GM12864 (cell line): ENCODE measurements at places on chromosomes 16 and 17.

- DNase-seq = no peak
Measured at GRCh38 chr17:15470536-15470935, 3.1 kb upstream of the CDRT4 start.

DNA sequence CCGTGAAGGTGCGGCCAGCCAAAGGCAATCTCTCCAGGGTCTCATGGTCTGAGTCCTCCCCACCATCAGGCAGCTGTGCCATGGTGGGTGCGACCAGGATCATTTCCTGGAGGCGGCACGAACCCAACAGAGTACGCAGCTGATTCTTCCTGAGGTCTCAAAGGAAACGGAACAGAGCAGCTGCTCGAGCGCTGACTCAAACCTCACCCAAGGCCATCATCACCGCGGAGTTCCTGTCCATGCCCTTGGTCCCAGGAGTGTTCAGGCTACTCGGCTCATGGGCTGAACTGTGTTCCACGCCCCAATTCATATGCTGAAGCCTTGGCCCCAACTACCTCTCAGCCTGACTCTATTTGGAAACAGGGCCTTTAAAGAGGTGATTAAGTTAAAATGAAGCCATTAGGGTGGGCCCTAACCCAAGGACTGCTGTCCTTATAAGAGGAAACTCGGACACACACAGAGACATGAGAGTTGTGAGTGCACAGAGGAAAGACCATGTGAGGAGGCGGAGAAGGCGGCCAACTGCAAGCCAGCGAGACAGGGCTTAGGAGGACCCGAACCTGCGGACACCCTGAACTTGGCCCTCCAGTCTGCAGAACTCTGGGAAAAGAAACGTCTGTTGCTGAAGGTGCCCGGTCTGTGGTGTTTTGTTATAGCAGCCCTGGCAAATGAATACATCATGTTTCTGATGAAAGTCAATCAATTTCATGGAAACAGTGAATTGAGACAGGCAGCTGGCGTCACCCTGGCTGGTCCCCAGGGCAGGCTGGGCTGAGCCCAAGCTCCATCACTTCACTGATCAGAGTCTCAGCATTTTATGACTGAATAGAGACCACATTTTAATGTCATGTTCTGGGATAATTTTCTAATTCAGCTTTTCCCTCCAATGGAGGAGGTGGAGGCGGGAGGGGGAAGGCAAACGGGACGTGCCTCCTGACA is 13.7 kb downstream of the MXRA7 start:
- DNase-seq = peak; percentile 52

- no peak for DNase-seq
Measured at GRCh38 chr16:31488468-31489297, 5.8 kb downstream of the SLC5A2 start.

DNA sequence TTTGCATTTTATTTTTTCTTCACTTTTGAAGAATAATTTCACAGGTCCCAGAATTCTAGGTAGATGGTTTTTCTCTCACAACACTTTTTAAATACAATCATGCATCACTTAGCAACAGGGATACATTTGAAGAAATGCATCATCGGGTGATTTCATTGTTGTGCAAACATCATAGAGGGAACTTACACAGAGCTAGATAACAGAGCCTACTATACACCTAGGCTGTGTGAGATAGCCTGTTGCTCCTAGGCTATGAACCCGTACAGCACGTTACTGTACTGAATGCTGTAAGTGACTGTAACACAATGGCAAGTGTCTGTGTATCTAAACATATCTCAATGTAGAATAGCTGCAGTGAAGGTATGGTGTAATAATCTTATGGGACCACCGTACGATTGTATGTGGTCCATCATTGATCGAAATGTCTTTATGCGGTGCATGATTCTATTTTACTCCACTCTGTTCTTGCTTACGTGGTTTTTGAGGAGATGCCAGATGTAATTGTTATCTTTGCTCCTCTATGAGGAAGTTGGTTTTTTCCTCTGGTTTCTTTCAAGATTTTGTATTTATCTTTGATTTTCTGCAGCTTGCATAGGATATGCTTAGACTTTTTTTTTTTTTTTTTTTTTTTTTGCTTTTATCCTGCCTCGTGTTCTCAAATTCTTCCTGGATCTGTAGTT is 35.5 kb upstream of the TMEM92 start:
- DNase-seq = no peak

DNA sequence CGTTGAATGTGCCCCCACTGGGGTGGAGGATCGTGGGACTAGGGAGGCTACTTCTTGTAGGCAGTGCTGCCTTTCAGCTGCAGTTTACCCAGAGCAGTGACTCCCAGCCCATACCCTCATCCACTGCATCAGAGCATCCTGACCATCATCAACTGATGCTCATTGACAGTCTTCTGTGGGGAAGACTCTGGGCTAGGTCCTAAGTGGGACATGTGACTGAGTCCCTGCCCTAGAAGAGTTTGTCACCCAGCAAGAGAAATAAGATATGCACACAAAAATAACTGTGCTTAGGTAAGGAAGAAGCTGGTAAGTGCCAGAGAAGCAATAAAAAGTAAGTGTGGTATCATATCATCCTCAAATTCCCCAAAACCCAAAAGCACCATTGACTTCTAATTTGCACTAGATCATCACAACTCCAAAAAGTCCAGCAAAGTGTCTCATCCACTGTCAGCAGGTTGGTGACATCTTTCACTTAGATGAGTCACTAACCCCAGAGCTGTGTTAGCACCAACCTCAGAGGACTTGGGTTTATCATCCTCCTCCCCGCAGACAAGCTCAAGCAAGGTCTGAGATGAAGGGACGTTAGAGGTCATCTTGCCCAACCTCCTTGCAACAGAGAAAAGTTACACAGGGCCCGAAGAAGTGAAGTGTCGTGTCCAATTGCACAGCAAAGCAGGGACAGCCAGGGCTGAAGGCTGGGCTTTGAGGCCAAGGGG is 99.0 kb downstream of the CCDC182 start:
- DNase-seq = no peak

DNA sequence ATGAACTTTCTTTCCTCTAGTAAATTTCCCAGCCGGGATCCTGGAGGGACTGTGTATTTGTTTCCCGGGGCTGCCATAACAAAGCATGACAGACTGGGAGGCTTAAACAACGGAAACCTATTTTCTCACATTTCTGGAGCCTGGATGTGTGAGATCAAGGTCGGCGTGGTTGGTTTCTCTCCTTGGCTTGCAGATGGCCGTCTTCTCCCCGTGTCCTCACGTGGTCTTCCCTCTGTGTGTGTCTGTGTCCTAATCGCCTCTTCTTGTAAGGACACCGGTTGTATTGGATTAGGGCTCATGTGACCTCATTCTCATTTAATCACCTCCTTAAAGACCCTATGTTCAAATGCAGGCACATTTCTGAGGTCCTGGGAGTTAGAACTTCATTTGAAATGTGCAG is 22.0 kb upstream of the USP10 start:
- DNase-seq = no peak

DNA sequence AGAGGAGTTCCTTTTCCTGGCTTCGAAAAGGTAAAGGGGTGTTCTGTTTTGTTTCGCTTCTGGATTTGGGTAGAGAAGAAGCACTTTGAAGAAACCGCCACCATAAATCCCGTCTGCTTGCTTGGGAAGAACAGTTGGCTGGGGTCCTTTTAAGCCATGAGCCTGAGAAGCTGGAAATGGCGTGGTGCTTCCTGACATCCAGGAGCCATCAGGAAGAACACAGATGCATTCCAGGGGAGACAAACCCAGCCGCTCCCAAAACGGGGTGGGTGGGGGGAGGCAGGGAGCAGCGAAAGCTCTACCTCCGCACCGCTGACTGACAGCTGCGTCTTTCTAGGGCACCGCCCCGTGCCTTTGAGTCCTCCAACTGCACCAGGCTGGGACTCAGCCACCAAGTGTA is 91.6 kb downstream of the ZDHHC7 start:
- DNase-seq = no peak

DNA sequence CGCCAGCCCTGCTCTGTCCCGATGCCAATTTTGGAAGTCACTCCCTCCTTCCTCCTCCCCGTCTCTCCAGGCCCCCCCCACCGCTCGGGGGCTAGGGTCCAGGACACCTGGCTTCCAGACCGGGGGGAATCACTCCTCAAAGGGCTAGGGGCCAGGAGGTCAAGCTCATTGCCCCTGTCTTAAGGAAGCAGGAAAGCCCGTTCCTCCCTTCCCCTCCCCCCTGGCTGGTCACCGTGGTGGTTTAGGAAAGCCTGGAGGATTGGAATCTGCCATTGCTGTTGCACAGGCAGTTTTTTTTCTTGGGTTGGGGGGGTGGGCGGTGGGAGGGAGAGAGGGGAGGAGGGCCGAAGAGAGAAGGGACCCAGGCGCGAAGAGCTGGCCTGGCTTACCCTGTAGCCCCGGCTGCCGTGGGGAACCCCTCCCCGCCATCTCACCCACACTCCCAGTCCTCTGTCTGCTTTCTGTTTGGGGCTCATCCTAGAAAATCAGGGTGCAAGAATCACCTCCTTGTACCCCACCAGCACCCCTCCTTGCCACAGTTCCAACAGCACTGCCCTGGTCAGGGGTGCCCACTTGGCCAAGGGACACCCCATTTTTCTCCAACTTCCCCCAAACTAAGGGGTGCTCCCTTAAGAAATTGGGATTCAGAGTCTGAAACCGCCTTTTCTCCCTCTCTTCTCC is 2.9 kb upstream of the BCL6B start:
- no peak for DNase-seq

DNA sequence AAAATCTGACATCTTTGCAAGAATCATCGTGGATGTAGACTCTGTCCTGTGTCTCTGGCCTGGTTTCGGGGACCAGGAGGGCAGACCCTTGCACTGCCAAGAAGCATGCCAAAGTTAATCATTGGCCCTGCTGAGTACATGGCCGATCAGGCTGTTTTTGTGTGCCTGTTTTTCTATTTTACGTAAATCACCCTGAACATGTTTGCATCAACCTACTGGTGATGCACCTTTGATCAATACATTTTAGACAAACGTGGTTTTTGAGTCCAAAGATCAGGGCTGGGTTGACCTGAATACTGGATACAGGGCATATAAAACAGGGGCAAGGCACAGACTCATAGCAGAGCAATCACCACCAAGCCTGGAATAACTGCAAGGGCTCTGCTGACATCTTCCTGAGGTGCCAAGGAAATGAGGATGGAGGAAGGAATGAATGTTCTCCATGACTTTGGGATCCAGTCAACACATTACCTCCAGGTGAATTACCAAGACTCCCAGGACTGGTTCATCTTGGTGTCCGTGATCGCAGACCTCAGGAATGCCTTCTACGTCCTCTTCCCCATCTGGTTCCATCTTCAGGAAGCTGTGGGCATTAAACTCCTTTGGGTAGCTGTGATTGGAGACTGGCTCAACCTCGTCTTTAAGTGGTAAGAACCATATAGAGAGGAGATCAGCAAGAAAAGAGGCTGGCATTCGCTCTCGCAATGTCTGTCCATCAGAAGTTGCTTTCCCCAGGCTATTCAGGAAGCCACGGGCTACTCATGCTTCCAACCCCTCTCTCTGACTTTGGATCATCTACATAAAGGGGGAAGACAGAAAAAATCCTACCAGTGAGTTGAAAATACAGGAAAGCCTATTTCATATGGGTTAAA is at the start of gene G6PC1:
TSS of gene G6PC1 (plus strand) at position 340 of the 872 bp plus-strand sequence. CDS start at position 418, 78 bp downstream.
- DNase-seq = no peak

DNA sequence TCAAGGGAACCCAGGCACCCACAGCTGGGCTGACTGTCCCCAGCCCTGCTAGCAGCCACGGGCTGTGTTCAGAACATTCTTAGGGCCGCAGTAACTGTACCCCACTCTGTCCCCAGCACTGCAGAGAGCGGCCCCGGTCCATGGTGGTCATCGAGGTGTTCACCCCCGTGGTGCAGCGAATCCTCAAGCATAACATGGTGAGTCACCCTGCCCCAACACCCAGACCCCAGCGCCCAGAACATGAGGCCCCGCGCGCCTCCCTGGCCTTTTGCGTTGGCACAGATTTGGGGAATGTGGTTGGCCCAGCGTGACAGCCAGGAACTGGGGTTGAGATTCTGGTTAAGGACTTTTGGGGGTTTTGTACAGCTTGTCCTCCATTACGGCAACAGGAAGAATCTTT is 114.9 kb upstream of the PLCG2 start:
- DNase-seq = no peak

- DNase-seq = no peak
Measured at GRCh38 chr16:81938326-81939163, 72.7 kb downstream of the SDR42E1 start.

GRCh38 chr16:1907226-1907860 is 10.9 kb downstream of the HS3ST6 start:
- DNase-seq = no peak

GRCh38 chr17:17994271-17995069 is 21.8 kb downstream of the DRC3 start:
- DNase-seq = no peak

DNA sequence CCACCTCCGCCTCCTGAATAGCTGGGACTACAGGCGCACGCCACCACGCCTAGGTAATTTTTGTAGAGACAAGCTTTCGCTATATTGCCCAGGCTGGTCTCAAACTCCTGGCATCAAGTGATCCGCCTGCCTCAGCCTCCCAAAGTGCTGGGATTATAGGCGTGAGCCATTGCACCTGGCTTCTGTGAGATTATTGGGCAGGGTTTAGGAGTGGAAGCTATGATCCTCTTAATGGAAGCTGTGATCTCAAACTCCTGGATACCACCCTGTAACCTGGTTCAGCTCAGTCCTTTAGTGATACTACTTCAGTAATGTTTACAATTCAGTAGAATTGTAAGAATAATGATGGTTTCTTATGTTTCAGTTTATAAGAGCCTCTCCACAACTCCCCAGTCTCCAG is 14.1 kb downstream of the NFE2L1 start:
- DNase-seq = no peak

DNA sequence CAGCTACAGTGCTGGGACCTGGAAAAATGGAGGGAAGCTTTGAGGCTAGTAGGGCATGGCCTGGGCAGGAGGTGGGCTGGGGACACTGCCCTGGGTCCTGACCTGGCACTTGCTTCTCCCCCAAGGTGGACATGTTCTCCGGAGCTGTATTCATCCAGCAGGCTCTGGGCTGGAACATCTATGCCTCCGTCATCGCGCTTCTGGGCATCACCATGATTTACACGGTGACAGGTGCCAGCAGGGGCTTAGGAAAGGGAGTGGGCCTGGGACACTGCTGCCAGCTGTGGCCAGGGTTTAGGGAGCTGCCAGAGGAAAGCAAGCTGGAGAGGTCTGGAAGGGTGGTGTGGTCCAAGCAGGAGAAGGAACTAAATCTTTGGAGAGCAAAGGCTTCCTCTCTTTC is 3.1 kb downstream of the SLC5A2 start:
- no peak for DNase-seq

- no peak for DNase-seq
Measured at GRCh38 chr16:79328402-79329165, 272.0 kb downstream of the MAF start.

GRCh38 chr16:72857834-72858664 is 189.9 kb downstream of the ZFHX3 start:
- no peak for DNase-seq

DNA sequence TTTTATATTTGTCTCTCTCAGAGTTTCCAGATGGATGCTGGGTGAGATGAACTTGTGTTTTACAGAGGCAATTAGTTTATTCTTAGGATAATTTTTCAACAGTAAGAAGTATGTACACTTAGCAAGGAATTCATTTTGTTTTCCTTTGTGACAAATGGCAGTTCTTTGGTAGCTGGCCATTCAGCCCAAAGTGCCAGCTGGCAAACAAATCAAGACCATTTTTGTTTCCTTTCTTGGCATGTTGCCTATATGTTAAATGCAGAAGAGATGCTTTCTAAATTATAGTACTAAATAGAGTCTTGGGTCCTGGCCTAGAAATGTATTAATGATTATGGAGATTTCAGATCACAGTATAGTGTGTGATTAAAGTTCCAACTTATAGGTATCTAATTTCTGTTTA is 337.1 kb downstream of the CNTNAP4 start:
- DNase-seq = no peak

GRCh38 chr17:64741038-64741641 is 79.0 kb upstream of the SMURF2 start:
- no peak for DNase-seq
